ENCODE measurements at places on chromosomes 16 and 17.

- no peak for DNase-seq
Observed at GRCh38 chr17:75144816-75145512, 9.3 kb downstream of the JPT1 start.

DNA sequence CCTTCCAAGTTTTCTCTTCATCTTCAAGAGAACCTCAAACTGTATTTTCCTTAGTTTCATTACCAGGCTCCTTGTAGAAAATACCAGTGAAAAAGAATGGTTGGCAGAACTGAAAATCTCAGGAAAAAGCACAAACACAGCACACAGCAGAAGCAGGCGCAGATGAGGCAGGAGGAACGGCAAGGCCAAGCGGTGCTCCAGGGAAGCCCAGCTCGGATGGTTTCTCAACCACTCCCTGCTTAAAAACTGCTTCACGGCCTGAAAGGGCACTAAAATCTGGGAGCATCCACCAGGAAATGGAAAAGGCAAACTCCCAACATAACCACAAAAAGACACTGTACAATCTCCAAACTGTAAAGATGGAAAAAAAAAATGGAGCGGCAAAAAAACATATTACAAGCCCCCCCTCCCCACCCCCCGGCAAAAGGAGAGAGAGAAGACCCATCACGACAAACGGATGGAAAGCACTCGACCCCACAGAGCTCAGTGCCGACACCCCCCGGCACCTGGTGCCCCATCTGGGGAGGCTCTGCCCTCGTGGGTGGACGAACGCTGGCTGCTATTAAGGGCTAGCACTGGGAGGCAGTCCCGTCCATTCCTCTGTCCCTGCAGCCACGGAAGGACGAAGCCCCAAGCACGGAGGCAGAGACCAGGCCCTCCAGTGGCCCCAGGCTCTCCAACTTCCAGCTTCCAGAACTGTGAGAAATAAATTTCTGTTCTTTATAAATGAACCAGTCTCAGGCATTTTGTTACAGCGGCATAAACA lies 127.5 kb downstream of the ZNF778 start:
- DNase-seq = no peak

DNA sequence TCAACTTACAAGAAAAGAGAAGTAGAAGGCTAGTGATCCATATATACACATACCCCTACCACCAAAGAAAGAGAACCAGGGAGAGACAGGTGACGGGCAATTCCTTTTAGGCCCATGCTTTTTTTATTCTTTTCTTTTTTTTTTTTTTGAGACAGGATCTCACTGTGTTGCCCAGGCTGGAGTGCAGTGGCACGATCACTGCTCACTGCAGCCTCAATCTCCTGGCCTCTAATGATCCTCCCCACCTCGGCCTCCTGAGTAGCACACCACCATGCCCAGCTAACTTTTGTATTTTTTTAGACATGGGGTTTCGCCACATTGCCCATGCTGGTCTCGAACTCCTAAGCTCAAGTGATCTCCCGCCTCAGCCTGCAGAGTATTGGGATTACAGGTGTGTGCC lies 4.8 kb downstream of the HSPB9 start:
- DNase-seq = no peak

GRCh38 chr16:23222929-23223328 lies 40.4 kb downstream of the SCNN1G start:
- no peak for DNase-seq

- DNase-seq = no peak
Observed at GRCh38 chr16:27486344-27486743, 63.4 kb downstream of the GTF3C1 start.

- DNase-seq = no peak
Observed at GRCh38 chr17:77437747-77438146, 297.0 kb downstream of the SEC14L1 start.

DNA sequence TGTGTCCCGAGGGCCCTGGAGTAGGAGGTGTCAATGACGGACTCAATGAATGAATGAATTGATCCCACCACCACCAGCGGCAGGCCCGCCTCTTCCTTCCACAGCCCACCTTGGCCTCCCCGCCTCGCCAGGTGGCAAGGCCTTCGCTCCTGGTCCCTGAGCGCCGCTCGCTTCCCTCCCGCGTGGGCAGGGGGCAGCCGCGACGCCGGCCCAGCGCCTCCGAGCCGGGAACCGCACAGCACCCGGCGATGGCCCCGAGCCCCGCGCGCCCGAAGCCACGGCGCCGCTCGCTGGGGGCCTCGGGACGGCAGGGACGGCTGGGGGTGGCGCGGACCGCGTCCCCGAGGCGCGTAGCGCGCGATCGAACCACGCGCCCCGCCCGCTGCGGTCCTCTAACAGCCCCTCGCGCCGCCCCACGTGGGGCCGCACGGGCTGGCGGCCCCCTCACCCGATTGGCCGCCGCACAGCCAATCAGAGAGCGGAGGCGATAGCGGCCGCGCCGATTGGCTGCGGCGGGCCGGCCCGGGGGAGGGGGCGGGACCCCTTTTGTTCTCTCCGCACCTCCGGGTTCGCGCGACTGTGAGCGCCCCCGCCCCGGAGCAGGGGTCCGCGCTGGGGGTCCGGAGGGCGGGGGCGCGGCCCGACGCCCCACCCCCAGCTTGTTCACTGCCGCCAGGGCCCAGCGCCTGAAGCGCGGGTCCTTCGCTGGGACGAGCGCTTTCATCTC lies 31.4 kb downstream of the ACTG1 start:
- no peak for DNase-seq

GRCh38 chr16:10752843-10753523 lies 9.3 kb downstream of the NUBP1 start:
- DNase-seq = no peak

- no peak for DNase-seq
Observed at GRCh38 chr16:2470603-2471015, 488 bp upstream of the NTN3 start.

- no peak for DNase-seq
Observed at GRCh38 chr16:46843898-46844642, 13.1 kb upstream of the C16orf87 start.

GRCh38 chr17:79944821-79945391 lies 90.8 kb downstream of the TBC1D16 start:
- no peak for DNase-seq

DNA sequence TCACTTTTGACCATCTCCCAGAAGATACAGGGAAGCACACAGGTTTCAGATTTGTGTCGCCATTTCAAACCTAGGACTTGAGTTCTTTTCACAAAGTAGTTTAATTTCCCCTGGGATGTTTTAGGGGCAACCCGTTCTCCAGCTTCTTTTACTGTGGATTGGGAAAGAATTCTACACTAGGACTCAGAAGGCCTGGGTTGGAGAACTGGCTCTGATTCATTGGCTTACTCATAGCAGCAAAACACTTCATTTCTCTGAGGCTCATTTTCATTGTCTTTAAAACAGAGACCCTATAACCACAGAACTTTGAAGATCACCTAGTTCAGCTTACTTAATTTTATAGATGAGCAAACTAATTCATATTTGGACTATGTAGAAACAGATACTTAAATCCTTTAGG lies 175.9 kb upstream of the SALL1 start:
- no peak for DNase-seq

GRCh38 chr16:66116163-66117002 lies 250.1 kb upstream of the CDH5 start:
- DNase-seq = no peak

GRCh38 chr16:72715267-72715666 lies 332.7 kb downstream of the ZFHX3 start:
- DNase-seq = no peak

DNA sequence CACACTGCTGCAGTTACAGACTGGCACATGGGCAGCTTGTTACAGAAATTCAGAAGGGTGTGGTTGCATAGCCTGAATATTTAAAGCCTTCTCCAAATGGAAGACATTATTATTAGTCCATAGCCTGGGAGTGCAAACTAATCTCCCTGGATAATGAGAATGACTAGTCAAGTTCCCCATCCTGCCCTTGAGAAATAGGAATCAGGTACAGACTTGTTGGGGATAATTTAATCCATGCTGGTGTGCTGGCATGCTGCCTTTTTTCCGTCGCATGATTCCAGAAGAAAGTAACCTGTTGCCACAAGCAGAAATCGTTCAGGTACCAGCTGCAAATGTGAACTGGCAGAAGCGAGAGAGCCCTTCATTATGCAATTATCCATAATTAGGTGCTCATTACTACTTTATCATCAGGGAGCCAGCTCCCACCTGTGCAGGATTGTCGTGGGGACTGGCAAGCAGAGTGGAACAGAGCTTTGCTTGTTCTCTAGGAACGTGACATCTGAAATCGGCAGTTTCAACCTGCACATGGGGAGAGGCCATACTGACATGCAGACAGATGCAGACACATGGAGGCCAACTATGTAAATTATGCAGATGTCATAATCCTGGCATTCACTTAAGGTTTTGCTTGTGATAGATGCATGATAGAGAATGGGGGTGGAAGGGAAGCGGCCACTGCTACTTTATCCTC lies 419.4 kb downstream of the PMP22 start:
- DNase-seq = no peak

GRCh38 chr17:31570951-31571892 lies 179.7 kb downstream of the RAB11FIP4 start:
- peak; percentile 21 for DNase-seq

GRCh38 chr17:290121-290521 lies 62.5 kb downstream of the RPH3AL start:
- DNase-seq = no peak

GRCh38 chr17:31825961-31826691 lies 32.9 kb downstream of the COPRS start:
- no peak for DNase-seq

- DNase-seq = no peak
Observed at GRCh38 chr16:13325396-13325795, 424.0 kb downstream of the SHISA9 start.

DNA sequence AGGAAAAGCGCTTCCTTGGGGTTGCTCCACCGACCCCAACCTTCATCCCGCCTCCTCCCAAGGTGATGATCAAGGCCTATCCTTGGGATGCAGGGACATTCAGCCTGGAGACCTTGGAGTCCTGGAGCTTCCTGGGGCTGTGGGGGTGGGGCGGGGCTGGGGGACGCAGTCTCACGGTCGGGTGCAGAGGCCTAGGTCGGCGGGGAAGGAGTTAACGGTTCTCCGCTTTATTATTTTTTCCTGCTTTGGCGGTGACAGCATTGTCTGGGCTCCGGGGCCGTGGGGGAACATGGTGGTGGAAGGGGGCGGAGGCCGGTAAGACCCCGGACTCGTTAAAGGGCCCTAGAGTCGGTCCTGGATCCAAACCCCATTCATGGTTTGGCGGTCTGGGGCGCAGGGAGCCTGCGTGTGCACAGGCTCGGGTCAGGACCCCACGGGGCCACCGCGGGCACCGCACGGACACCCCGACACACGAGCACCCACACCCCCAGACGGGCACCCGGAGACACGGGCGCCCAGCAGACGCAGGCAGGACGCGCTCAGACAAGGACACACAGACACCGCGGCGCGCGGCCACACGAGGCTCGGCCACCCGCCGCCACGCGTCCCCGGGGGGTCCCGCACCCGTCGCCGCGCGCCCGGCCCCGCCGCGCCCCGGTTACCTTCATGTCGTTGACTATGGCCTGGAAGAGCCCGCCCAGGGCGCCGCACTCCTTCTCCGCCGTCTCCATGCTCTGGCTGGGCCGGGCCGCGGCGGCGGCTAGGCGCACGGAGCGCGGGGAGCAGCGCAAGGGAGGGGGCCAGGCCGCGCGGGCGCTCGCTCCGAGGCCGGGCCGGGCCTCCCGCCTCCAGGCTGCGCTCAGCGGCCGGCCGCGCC lies 554 bp downstream of the MTSS2 start:
- no peak for DNase-seq

DNA sequence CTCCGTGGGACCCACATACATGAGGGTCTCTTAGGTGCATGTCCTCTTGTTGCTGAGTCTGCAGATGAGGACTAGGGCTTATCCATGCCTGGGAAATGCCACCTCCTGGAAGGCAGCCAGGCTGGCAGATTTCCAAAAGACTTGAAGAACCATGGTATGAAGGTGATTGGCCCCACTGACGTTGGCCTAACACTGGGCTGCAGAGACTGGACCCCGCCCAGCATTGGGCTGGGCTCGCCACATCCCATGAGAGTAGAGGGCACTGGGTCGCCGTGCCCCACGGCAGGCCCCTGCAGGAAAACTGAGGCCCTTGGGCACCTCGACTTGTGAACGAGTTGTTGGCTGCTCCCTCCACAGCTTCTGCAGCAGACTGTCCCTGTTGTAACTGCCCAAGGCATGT lies 38.2 kb upstream of the IL21R start:
- no peak for DNase-seq

DNA sequence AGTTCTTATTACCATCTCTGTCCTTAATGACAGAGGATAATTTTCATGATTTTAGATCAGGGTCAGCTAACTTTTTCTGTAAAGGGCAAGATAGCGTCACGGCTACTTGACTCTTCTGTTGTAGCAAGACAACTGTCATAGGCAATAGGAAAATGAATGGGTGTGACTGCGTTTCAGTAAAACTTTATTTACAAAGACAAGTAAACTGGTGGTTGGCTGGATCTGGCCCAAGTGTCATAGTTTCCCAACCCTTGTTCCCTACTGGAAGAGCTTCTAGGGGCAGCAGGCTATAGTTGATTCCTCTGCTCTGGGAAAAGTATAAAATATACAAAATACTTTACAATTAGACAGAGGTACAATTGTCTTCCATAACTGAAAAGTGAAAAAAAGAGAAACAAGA lies 50.6 kb upstream of the VPS4A start:
- DNase-seq = no peak

- DNase-seq = no peak
Observed at GRCh38 chr17:82952019-82952418, 112.2 kb upstream of the ZNF750 start.

DNA sequence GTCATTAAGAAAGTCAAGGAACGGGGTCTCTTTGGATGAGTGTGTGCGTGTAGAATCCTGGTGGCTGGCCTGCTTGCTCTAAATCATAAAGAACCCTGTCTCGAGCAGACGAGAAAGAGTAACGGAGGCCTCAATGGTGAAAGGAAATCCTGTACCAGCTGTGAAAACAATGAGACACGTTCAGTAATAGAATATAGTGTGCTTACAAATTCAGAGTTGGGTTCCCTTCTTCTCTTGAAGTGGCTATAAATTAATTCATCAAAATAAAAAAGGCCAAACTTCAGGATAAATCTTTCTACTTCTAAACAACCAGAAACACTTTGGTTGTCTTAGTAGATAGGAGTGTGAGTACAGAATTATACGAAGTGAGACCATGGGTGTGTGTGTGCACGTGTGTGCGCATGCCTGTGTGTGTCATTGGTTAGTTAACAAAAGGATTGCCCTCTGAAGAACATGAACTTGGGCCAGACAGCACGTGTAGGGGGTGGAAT lies 48.5 kb downstream of the WWOX start:
- DNase-seq = no peak

DNA sequence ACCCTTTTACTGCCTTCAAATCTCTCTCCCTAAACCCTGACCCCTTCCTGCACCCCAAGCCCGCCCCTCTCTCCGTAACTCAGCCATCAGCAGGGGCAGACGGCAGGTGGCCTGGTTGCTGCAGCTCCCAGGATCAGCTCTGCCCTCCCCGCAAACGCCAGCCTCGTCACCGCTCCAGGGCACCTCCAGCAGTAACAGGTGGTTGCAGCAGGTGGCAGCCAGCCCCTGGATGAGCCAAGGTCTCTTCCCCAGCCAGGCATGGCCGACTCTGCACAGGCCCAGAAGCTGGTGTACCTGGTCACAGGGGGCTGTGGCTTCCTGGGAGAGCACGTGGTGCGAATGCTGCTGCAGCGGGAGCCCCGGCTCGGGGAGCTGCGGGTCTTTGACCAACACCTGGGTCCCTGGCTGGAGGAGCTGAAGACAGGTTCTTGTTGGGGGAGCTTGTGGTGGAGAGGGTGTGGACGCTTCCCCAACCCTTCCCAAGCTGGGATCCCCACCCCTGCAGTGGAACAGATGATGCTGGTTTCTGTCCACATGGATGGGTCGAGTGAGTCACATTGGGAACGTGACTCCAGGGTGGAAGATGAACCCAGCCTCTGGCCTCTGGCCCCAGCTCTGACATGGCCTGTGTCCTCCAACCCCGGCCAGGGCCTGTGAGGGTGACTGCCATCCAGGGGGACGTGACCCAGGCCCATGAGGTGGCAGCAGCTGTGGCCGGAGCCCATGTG lies 558 bp downstream of the HSD3B7 start:
- no peak for DNase-seq

Data from H4 (cell line).